Small intestine (tissue), 16 donors: ENCODE measurements at places on chromosomes 2 and 18. TPM values are rescaled to one million over a fixed set of nuclear protein-coding genes. Genes with fewer than 3 reads are reported as not detected.
A peak's percentile ranks its signal among the peaks of the same experiment; 100 is the strongest.

Gene C2orf72
- polyA plus RNA-seq, result 17.4 TPM

Gene EIF5B
- polyA plus RNA-seq, result 21.0 TPM

Gene GATA6
- 36.9 TPM for polyA plus RNA-seq

Gene EVX2
- polyA plus RNA-seq, result not detected

Gene MAT2A
- 81.2 TPM for polyA plus RNA-seq

Gene NPPC
- polyA plus RNA-seq, result not detected

Gene IL1A
- polyA plus RNA-seq, result 0.24 TPM

Gene KIF1A
- 7.7 TPM for polyA plus RNA-seq

Gene ANKRD53
- polyA plus RNA-seq, result 2.2 TPM

Gene STARD6
- polyA plus RNA-seq, result not detected

Gene LCT
- polyA plus RNA-seq, result 100.0 TPM

Gene COLEC11
- 2.2 TPM for polyA plus RNA-seq

- H3K4me1 ChIP-seq, result peaks cover 29% of the 10 kb centered on the region
- H3K27ac ChIP-seq, result no peak overlapping the region
- peaks cover 5% of the 10 kb centered on the region for H3K36me3 ChIP-seq
- DNase-seq, result no peak
Observed at GRCh38 chr2:239289545-239289944, 111.3 kb downstream of the HDAC4 start.

- H3K4me3 ChIP-seq, result no peak overlapping the region
- H3K4me1 ChIP-seq, result no peaks in the 10 kb centered on the region
- no peaks in the 10 kb centered on the region for H3K36me3 ChIP-seq
- no peak overlapping the region for H3K27ac ChIP-seq
Observed at GRCh38 chr2:189336276-189336975, 104.8 kb upstream of the WDR75 start.

- H3K27ac ChIP-seq, result no peak overlapping the region
- H3K4me3 ChIP-seq, result no peak overlapping the region
- no peaks in the 10 kb centered on the region for H3K27me3 ChIP-seq
- H3K36me3 ChIP-seq, result peaks cover 17% of the 10 kb centered on the region
Observed at GRCh38 chr2:158998551-158999248, 30.3 kb downstream of the TANC1 start.

- H3K4me3 ChIP-seq, result no peak overlapping the region
- no peaks in the 10 kb centered on the region for H3K4me1 ChIP-seq
- no peaks in the 10 kb centered on the region for H3K36me3 ChIP-seq
- H3K27ac ChIP-seq, result no peak overlapping the region
- no peaks in the 10 kb centered on the region for H3K27me3 ChIP-seq
Observed at GRCh38 chr2:120919771-120920453, 184.2 kb downstream of the GLI2 start.

GRCh38 chr2:235855011-235855410 is 313.2 kb downstream of the GBX2 start:
- no peak for DNase-seq
- H3K27ac ChIP-seq, result no peak overlapping the region
- H3K36me3 ChIP-seq, result peaks cover 36% of the 10 kb centered on the region
- no peaks in the 10 kb centered on the region for H3K27me3 ChIP-seq
- no peaks in the 10 kb centered on the region for H3K4me1 ChIP-seq
- H3K4me3 ChIP-seq, result no peak overlapping the region

DNA sequence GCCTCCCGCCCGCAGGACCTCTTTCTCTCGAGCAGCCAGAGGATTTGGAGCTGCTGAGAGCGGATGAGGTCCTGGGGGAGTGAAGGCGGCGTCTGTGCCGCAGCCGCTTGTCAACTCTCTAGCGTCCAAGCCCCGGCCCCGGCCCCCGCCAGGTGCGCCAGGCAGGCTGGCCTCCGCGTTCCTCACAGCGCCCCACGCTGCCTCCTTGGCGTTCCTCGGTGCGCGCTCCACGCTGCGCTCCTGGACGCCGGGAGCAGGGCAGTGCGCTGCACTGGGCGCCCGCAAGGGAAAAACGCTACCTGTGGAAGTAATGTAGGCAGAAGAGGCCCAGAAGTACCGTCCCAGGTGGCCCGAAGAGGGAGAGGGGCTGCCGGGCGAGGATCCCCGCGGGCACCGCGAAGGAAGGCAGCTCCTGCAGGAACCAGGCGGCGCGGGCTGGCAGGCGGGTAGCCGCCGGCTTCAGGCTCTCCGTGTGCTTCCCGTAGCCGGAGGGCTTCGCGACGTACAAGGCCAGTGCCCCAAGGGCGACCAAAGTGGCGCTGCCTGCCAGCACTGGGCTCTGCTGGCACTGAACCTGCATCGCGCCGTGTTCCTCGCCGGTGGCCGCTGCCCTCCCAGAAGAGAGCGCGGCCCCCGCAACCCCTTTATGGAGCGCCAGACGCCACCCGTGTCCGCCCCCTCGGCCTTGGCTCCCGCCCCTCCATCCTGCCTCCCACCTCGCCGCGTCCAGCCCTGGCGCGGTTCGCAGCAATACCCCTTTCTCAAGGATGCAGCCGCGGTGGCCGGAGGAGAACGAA is at the start of gene SRD5A2:
SRD5A2 (minus strand) TSS at position 618 of the 797 bp plus-strand sequence; CDS start at position 580, 38 bp downstream.
- no peaks in the 10 kb centered on the region for H3K36me3 ChIP-seq
- no peak for DNase-seq
- no peak within 1 kb of the TSS for H3K27ac ChIP-seq
- peaks cover 40% of the 10 kb centered on the region for H3K27me3 ChIP-seq
- H3K4me1 ChIP-seq, result no peaks in the 10 kb centered on the region
- no peak within 1 kb of the TSS for H3K4me3 ChIP-seq

DNA sequence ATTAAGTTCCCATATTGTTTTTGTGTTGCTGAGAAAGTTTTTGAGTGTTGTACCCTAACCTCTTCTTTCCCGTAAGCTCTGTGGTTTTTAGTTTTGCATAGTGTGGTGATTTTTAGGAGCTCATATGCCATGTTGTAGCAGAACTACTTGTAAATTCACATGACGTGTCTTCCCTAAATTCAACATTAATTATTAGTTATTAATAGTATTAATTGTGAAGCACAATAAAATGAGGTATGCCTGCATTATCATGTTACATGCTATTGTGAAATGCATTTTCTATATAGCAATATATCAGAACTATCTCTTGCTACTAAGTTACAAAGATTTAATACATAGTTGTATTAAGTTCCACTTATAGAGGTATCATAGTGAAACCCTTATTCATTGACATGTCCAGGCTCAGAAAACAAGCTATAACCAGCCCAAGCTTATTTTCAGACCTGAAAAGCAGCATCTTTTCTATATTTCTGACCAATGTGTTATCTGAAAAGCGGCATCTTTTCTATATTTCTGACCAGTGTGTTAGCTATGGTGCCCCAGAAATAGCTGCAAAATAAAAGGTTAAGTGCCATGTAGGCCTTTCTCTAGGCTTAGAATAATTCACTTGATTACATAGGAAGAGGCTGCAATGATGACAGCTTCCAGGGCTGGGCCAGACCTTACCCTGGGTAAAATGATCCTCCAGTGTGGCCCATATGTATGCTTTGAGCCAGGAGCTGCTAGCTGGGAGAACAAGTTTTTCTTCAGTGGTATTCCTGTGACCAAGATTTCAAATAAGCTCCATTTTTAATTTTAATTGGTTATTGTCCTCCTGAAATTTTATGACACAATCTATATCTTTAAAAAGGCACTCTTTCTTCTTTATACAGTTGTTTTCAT is 21.6 kb downstream of the EPAS1 start:
- no peak overlapping the region for H3K27ac ChIP-seq
- H3K36me3 ChIP-seq, result peaks cover 1% of the 10 kb centered on the region
- no peaks in the 10 kb centered on the region for H3K27me3 ChIP-seq
- peaks cover 19% of the 10 kb centered on the region for H3K4me1 ChIP-seq
- no peak for DNase-seq

DNA sequence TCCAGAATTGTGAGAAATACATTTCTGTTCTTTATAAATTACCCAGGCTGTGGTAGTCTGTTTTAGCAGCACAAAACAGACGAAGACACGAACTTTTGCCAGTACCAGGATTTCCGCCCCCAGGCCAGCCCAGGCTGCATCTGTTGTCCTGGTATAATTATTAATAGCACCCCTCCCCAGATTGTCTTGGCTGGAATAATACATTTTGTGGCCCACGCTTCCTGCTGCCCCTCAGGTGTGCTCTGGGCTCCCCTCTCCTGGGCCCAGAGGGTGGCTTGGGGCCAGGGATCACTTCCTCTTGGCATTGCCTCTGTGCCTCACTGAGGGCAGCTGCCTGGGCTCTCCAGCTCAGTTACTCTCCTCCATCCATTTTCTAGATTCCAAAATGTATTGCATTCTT is 102.1 kb upstream of the HS6ST1 start:
- H3K4me1 ChIP-seq, result no peaks in the 10 kb centered on the region
- no peak overlapping the region for H3K27ac ChIP-seq
- no peak for DNase-seq
- no peaks in the 10 kb centered on the region for H3K36me3 ChIP-seq
- peaks cover 3% of the 10 kb centered on the region for H3K27me3 ChIP-seq

- H3K4me1 ChIP-seq, result no peaks in the 10 kb centered on the region
- no peaks in the 10 kb centered on the region for H3K36me3 ChIP-seq
- DNase-seq, result no peak
- no peaks in the 10 kb centered on the region for H3K27me3 ChIP-seq
- H3K27ac ChIP-seq, result no peak overlapping the region
Observed at GRCh38 chr2:1414121-1414520, 858 bp downstream of the TPO start.

DNA sequence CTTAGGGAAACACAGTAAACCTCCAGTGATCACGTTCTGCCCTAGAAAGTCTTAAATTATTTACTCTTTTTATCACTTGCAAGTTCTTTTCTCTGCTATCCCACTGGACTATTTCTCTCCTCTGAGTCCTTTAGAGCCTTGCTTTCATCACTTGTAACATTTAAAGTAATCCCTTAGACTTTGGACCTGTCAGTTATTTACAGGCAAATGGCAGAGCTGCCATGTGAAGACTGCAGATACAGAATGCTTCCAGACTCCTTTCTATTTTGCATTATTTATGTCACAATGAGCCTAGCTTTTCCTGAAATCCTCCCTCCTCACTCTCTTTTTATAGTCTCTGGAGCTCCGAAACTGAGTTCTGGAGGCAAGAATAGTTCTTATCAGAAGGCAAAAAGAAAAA is 325.6 kb upstream of the TRIB2 start:
- no peak overlapping the region for H3K4me3 ChIP-seq
- no peaks in the 10 kb centered on the region for H3K4me1 ChIP-seq
- peak; percentile 8 for DNase-seq
- H3K27ac ChIP-seq, result no peak overlapping the region
- H3K27me3 ChIP-seq, result no peaks in the 10 kb centered on the region
- no peaks in the 10 kb centered on the region for H3K36me3 ChIP-seq

- no peaks in the 10 kb centered on the region for H3K27me3 ChIP-seq
- H3K4me3 ChIP-seq, result no peak overlapping the region
- no peak overlapping the region for H3K27ac ChIP-seq
- no peak for DNase-seq
Observed at GRCh38 chr2:112623913-112624777, 21.6 kb upstream of the SLC20A1 start.

DNA sequence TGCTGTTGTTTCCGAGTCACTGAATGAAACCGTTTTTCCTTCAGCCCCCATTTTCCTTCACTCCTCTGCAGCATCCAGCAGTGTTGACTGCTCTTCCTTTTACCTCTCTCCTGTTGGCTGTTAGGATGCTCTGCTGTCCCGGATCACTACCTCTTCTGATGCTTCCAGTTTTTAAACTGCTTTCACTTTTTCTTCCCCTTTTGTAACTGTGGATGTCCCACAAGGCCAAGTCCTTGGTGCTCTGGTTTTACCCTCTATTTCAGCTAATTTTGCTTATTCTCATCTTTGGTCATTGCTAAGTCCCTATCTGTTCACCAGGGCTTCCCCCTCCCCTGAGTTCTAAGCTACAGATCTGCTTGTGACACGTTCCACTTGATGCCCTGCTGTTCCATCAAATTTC is 39.4 kb upstream of the MAP4K3 start:
- no peak for DNase-seq
- no peaks in the 10 kb centered on the region for H3K4me1 ChIP-seq
- H3K27ac ChIP-seq, result no peak overlapping the region
- H3K27me3 ChIP-seq, result no peaks in the 10 kb centered on the region
- no peak overlapping the region for H3K4me3 ChIP-seq

- H3K4me1 ChIP-seq, result no peaks in the 10 kb centered on the region
- no peak overlapping the region for H3K27ac ChIP-seq
- H3K4me3 ChIP-seq, result no peak overlapping the region
- no peaks in the 10 kb centered on the region for H3K36me3 ChIP-seq
- H3K27me3 ChIP-seq, result no peaks in the 10 kb centered on the region
Observed at GRCh38 chr2:205274801-205275200, 407.5 kb upstream of the NRP2 start.

GRCh38 chr2:86482034-86482433 is 40.9 kb downstream of the KDM3A start:
- no peaks in the 10 kb centered on the region for H3K27me3 ChIP-seq
- no peak overlapping the region for H3K27ac ChIP-seq
- DNase-seq, result no peak
- no peak overlapping the region for H3K4me3 ChIP-seq
- peaks cover 39% of the 10 kb centered on the region for H3K36me3 ChIP-seq
- H3K4me1 ChIP-seq, result no peaks in the 10 kb centered on the region

DNA sequence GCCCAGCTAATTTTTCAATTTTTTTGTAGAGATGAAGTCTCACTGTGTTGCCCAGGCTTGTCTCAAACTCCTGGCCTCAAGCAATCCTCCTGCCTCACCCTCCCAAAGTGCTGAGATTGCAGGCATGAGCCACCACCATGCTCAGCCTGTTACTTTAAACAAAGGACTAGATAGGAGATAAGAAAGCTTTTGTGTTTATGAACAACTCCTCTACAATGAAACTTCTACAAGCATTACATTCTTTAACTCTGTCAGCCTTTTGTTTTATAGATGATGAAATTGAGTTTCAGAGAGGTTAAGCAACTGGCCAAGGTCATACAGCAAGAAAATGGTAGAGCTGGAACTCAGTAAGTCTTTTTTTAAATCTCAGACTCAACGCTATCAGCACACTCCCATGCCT is 22.7 kb downstream of the ALPK2 start:
- H3K27ac ChIP-seq, result no peak overlapping the region
- no peaks in the 10 kb centered on the region for H3K36me3 ChIP-seq
- no peak for DNase-seq
- no peaks in the 10 kb centered on the region for H3K27me3 ChIP-seq

GRCh38 chr18:46397174-46397573 is 259.8 kb downstream of the LOXHD1 start:
- H3K36me3 ChIP-seq, result no peaks in the 10 kb centered on the region
- no peak for DNase-seq
- H3K27ac ChIP-seq, result no peak overlapping the region
- H3K27me3 ChIP-seq, result no peaks in the 10 kb centered on the region
- H3K4me3 ChIP-seq, result no peak overlapping the region
